Stimulated activated CD4-positive, alpha-beta T cell treated with anti-CD3 and anti-CD28 coated beads, Interleukin-12 subunit alpha, Interleukin-12 subunit beta, amount 100 ng/mL, for 24 hours (primary cell): ENCODE measurements at places on chromosomes 2 and 18.

- DNase-seq, result no peak
Observed at GRCh38 chr2:6694555-6694954, 171.2 kb downstream of the CMPK2 start.

GRCh38 chr2:174773215-174773614, 8.9 kb upstream of the CHRNA1 start:
- no peak for DNase-seq

DNA sequence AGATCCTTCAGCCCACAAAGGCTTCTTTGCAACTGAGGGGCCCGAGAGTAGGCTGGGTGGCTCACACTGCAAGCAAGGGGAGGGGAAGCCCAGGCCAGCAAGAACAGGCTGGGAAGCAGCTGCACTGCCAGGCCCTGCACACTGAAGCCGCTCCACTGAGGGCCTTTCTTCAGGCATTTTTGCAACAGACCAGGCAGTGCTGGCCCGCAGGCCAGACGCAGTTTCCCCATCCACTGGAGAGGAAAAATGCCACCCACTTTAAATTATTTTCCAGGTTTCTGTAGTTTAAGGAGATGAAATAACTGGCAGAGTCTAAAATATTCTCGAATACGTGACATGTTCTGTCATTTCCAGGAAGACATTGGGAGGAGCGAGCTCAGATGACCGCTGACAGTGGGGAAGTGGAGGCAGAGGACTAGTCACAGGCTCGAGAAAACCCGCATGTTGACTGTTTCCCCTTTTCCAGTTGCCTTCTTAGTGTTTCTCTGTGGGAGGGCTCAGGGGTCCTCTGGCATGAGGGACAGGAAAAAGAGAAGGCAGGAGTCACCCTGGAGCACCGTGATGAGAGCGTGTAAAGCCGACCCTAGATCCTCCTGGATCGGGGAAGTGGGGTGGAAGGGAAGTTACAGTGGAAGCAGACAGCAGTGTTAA, 53.3 kb upstream of the B3GNT7 start:
- no peak for DNase-seq

DNA sequence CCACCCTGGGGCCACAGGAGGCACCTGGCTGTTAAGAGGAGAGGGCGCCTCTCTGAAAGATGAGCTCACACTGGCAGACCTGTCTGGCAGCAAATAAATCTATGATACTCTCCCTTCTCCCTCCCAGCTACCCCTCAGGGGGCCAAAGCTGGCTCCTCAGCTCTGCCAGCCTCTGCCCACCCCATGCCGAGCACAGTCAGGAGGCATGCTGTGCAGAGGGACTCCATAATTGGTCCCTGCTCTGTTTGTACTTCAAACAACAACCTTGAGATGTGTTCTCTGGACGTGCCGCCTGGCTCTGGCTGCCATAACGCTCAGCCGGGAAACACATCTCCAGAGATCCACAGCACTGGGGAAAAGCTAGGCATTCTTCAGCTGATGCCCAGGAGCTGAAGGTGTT, 126.7 kb downstream of the GALNT14 start:
- no peak for DNase-seq

- DNase-seq, result no peak
Observed at GRCh38 chr2:131148426-131148825, 43.3 kb downstream of the PLEKHB2 start.

DNA sequence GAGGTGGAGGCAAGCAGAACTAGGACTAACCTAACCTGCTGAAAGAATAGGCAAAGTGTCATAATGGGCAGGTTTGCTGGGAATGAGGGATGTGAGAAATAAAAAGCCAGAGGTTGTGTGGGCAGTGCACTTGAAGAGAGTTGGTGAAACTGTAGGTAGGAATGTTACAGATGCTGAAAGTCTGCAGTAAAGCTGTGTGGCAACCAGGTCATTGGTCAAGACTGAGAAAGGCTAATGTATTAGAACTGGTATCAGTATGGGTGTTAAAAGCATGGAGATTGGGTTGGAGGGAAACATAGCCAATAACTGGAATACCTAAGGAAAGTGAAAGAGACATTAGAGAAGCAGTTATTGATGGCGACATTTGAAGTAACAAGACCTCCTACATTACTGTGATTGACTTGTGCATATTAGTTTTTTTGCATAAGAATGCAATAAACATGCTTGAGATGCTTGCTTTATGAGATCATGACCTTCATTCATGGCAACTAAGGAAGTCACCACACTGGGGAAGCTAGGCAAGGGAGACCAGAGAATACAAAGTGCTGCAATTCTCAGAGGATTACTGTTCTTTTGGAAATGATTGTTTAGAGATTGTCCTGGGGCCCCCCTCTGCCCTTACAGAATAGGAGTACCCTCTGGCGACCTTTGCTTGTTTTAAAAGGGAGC, 11.8 kb downstream of the GULP1 start:
- DNase-seq, result no peak

GRCh38 chr2:128451084-128452023, 132.7 kb upstream of the HS6ST1 start:
- DNase-seq, result no peak

GRCh38 chr18:61946449-61946848, 53.6 kb upstream of the RNF152 start:
- no peak for DNase-seq

GRCh38 chr2:204353823-204354222, 191.5 kb upstream of the PARD3B start:
- no peak for DNase-seq

GRCh38 chr18:78666666-78667335, 312.8 kb upstream of the SALL3 start:
- no peak for DNase-seq

DNA sequence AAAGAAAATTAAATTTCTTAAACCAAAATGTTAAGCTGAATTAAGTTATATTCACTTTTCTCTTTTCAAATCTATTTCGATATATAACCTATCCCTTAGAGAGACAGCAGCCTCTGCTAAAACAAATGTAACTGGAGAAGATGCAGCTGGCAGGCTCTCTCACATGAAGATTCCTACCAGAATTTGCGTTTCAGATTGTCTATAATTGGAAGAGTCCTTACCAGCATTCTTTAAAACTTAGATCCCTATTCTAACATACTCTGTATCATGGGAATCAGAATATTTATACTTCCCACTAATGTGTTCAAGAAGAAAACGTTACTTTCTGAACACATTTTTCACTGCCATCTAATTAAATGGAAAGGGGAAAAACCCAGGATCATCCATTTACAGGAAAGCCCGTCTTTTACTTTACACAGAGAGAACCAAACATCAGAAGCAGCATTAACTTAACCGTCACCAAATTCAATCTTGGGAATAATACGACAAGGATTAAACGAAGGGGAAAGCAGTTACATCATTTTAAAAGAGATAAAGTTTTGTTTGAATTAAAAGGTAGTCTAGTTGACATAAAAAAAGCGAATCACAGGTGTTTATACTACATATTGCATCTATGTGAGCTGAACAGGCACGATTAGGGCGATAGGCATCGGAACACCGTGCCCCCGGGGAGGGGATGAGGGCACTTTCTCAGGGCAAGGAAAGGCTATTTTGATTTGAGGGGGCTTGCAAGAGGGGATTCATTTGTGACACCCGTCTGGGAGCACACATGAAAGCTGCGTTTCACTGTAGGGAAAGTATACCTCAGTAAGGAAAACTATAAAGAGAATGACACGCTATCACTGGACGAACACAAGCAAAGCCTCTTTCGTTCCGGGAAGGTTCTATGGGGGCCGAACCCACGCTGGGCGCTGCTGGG, 1.3 kb downstream of the PTPN2 start:
- DNase-seq, result no peak

DNA sequence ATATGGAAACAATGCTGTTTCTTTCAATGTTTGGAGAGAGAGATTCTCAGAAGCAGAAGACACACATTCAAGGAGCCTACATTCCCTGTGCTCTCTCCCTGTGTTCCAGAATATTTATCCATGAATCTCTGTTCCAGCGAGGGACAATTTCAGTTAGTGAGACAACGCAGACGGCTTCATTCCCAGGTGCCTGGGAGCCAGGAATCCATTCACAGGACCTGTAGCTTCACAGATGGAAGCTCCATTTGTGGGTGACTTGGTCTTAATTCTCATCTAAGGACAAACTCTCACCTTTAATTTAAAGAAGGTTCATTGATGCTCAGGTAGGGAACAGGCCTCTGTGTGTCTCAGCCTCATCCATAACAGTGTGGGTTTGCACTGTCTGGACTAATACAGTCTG, 1156.6 kb downstream of the RPIA start:
- DNase-seq, result no peak

- DNase-seq, result no peak
Observed at GRCh38 chr2:139194546-139194945, 414.4 kb upstream of the NXPH2 start.

DNA sequence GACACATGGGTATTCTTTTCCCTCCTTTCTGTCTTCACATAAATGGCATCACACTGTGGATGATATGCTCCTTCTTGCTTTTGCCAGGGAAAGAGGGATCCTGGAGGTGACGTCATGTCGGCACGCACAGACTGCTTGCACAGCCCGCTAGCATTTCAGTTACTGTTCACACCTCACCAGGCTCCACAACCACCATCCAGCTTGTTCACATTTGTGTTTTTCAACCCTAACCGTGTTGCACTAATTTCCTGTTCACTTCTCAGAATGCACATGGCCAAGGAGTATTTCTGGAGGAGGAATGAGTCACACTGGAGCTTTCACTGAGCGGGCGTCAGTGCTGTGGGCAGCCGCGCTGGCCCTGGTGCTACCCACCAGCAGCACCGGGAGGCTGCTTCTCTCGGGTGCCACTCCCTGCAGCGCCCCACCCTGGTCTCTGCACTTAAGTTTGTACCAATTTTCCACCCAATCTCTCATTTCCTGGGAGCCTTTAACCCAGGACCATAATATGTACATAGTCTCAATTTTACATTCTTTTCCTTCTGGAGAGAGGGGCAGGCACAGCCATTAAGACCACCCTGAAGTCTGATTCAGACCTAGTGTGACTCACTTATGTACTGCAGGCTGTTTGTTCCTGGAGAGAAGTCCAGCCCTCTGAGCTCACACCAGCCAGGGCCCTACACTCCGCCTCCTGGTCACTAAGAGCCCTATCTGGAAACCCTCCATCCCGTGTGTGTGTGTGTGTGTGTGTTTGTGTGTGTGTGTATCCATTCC, 65.1 kb downstream of the MBP start:
- peak; percentile 51 for DNase-seq

DNA sequence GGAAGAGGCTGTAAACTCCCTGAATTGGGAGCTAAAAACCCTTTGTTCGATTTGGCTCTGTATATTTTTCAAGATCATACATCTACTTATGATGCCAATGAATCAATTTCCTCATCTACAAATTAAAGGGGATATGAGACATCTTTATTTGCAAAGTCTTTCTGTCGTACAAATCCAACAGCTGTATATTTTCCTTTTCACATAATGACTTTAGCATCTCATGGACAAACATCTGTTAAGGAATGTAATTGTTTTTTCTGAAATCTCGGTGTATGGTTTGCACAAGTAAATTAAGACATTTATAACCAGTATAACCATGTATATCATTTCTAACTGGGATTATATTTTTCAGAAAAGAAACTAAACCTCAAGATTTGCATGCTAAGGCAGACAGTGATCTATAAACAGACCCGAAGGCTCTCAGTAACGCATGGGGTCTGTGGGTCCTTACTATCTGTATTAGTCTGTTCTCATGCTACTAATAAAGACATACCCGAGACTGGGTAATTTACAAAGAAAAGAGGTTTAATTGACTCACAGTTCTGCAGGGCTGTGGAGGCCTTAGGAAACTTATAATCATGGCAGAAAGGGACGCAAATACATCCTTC, 130.8 kb downstream of the SLC8A1 start:
- no peak for DNase-seq

DNA sequence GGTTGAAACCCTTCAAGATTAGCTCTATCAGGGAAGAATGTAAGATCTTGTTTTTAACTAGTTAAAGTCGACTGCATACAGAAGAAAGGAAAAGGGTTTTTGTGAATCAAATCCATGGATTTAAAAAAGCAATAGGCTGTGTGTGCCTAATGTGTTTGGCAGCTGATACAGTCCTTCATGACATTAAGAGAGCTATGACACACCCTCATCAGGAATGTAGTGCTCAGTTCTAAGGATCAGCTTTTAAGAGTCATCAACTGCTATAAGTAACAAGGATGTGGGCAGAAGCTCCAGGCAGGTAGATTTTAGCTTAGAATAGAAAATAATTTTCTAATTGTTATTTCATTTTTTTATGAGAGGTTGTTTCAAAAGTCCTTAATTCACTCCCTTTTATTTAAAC, 52.9 kb downstream of the PPP1R1C start:
- no peak for DNase-seq

DNA sequence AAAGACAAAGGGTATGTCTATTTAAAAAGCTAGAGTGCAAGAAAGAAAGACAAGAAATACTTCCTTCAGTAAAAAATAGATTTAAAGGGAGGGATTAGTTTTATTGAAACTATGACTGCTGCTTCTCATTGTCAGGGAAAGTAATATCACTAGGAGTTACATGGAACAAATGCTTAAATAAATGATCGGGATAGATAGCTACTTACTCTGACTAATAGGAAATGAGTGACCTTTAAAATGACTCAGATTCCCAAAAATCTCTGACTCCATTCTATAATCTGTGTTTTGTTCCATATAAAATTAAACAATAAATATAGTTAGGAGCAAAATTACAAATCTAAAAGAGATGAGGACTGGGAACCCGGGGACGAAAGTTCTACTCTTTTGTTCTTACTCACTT, 669.3 kb downstream of the NR4A2 start:
- no peak for DNase-seq

DNA sequence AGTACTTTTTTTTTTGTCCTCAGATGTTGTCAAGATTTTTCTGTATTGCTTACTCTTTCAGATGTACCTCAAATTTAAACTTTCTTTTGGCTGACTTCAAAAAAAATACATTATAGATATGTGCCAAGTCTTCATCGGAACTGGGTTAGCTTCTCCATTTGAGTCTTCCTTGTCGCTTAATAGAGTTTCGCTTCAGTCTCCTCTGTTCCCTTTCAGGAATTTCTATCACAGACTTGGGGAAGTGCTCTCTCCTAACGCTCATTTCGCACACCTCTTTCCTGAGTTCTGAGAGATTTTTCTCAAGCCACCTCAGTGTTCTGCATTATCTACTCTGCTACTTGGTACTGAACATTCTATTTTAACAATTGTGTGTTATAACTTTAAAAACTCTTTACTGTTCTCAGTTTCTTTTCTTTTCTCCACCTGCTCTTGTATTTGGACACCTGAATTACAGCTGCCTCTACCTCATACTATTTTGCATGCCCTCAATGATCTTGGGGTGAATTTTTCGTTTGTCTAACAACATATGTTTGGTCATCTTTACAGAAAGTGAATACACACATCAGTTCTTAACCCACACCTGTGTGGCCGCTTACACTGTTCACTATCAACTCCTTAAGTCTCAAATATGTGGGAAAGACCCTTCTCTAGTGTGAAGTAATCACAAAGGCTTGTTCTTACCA, 16.5 kb downstream of the PTPN2 start:
- DNase-seq, result no peak

DNA sequence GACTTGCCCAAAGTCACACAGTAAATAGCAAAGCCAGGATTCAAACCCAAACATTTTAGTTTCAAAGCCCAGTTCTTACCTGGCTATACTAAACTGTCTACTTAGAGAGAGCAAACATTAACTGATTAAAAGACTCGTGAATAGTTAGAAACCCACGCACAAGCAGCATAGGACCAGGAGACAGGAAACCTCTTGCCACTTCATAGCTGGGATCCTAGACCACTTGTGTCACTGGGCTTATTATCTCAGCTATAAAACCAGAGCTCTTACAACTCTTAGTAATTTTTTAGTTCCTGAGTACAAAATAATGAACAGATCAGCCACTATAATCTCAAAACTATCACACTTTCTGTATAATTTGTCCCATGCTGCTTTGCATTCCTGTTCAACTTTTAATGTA, 2.4 kb upstream of the AAK1 start:
- no peak for DNase-seq
